ENCODE measurements at places on chromosomes 7 and 10.

DNA sequence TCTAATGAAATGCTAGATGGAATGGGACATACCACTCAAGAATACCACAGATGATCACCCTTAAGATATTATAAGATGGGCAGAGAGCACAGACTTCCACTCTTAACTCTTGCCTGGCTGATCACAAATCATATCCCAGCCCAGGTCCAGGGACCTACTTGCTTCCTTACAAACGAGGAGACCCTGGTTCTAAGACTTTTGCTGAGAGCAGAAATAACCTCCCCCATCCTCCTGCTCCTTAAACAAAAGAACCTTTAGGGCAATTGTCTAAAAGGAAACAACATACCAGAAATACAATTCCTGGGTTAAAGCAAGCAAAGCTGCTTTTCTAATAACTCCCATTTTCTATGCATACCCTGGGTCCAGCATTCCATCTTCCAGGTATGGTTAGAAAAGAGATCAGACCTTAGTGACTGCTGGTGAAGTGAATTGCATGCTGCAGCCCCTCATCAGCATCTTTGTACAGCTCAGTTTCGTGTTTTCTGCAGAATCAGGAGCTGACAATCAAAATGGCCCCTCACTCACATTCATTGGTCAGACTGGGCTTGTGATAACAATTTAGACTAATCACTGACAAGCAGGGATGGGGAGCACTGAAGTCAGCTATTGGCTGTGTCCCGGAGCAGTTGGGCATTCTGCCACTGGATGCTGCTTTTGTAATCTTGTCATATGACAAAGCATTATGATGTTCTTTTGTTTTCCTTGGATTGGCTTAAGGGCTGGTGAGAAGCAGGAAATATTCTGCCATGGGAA, 14.6 kb downstream of the IFIT3 start:
- DNase-seq = peak; percentile 62

GRCh38 chr7:15174485-15174884, 271.9 kb upstream of the DGKB start:
- no peak for DNase-seq

DNA sequence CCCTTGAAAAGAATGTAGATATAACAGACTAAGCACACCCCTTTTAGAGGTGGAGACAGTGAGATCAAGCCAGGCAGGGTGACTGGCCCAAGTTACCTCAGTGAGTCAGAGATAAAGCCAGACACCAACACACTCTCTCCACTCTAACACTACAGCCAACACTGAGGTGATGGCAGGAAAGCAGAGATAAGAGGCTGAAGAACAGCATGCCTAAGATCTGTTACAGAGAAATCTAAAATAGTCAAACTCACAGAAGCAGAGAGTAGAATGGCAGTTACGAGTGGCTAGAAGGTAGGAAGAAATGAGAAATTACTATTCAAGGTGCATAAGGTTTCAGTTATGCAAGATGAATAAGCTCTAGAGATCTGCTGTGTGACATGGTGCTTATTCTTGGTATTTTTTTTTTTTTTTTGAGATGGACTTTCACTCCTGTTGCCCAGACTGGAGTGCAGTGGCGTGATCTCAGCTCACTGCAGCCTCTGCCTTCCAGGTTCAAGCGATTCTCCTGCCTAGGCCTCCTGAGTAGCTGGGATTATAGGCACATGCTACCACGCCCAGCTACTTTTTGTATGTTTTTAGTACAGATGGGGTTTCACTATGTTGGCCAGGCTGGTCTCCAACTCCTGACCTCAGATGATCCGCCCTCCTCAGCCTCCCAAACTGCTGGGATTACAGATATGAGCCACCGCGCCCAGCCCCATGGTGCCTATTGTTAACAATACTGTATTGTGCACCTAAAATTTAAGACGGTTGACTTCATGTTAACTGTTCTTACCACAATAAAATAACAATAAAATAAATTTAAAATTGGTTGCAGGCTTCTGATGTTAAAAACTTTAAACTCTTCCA, 28.7 kb downstream of the ICA1 start:
- no peak for DNase-seq

DNA sequence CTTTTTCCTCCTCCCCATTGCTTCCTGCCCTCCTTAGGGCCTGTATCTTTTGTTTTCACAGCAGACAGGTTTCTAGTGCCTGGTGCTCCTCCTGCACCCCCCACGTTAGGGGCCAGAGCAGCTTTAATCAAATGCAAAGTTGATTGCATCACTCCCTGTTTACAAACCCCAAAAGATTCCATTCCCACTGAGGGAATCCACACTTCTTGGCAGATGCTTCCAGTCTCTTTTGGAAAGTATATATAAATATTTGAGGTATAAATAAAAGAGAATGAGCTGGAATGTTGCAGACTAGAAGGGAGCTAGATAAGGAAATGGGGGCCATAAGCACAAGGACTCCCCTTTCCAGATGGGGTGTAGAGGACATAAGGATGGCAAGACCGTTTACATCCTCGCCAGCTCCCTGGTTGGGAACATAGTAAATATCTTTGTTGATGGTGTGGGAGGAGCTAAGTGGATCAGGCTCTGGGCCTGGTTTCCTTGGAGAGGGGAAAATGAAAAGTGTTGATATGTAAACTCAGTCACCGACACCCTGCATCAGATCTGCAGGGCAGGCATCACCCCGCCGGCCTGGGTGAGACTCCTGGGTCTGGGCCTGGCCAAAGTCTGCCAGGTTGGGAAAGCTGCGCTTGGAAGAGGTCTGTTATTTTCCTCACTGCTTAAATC, 6.2 kb downstream of the RARRES2 start:
- peak; percentile 69 for DNase-seq

GRCh38 chr7:156954941-156955340, 5.4 kb downstream of the NOM1 start:
- no peak for DNase-seq

DNA sequence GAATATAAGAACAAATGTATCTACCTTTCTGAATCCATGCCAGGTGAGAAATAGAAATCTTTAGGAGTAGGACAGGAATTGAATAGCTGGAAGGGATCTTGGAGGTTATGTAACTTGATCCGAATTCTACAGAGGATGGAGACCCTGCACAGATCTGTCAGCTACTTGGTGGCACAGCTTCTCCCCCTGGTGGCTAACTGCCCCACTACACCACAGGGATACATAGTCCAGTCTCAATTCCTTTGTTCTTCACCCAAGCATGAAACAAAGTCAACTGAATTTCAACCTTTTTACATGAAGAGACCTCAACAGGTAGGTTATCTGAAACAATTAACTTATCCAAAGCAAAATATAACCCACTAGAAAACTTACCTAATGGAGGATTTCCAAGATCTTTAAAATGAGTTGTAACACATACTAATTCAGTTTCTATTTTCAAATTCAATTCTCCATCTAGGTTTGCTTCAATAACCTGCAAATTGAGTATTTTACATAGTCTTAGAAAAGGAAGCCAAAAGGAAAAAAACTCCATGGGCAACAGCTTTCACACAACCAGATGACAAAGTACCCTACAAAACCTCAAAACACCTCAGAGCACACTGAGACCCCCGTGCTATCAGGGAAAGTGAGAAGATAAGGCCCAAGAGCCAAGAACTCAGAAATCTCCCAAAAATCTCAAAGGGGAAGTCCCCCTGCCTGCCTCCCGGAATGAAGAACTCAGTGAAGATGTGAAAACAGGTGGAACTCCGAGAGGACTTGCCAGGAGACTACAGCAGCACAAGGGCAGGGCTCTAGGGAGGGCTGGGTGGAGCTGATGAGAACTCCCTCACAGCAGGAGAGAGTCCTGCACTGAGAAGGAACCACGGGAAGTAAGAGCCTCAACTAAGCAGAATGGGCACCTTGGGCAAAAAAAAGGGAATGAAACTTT, 10.3 kb downstream of the HUS1 start:
- DNase-seq = peak; percentile 67

DNA sequence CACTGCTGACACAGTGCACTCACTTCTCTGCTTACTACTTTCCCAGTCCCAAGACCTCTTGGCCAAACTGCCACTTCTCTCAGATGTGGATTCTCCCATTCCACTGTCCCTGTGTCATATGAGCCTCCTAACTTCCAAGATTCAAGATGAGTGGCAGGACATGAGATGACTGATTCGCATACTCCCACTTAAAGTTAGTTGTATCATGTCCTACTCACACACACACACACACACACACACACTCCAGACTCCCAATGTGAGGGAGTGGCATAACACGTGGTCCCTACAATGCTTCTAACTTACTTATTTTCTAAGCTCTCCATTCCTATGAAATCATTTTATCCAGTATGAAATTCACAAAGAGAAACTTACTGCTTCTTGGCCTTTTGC, 67.0 kb upstream of the CAV2 start:
- no peak for DNase-seq

- DNase-seq = no peak
Observed at GRCh38 chr7:18123508-18124239, 96.0 kb upstream of the PRPS1L1 start.

DNA sequence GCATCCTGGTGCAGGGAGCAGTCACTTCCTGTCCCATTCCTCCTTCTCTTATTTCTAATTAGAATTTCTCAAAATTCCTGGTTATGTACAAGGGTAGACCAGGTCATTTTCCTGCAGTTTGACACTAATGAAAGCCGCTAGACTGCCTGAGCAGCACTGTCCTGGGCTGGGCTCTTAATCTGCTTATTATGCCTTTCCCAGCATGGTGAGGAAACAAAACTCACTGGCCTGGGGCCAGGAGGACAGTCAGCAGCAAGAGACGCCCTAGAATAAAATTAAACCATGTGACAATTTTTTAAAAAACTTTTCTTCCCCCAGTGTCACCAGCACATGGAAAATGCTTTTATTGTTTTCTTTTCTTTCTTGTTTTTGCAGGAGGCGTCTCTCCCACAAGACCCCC, 647.5 kb downstream of the TYW1 start:
- DNase-seq = no peak

- DNase-seq = no peak
Observed at GRCh38 chr10:114478281-114478680, 74.0 kb upstream of the AFAP1L2 start.

GRCh38 chr10:85648279-85648754, 718.3 kb downstream of the GRID1 start:
- DNase-seq = no peak

DNA sequence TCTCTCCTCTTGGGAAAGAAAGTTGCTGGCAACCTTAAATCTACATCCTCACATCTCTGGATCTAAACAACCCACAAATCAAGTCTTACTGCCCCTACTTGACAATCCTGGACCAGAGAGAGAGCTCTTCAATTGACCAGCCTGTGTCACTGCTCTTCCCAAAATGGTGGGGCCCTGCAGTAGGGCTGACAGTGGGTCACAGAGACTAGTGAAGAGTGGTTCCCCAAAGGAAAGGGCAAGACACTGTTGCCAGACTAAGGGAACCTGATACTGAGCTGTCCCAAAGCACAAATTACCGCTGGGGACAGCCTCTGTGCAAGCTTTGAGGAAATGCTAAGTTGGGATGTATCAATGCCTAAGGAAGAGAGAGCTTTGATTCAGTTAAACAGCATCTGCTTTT, 4.5 kb upstream of the GPRIN2 start:
- no peak for DNase-seq

- no peak for DNase-seq
Observed at GRCh38 chr10:119466076-119466475, 76.4 kb downstream of the RGS10 start.

- DNase-seq = no peak
Observed at GRCh38 chr7:134589491-134589941, 40.6 kb downstream of the AKR1B15 start.

DNA sequence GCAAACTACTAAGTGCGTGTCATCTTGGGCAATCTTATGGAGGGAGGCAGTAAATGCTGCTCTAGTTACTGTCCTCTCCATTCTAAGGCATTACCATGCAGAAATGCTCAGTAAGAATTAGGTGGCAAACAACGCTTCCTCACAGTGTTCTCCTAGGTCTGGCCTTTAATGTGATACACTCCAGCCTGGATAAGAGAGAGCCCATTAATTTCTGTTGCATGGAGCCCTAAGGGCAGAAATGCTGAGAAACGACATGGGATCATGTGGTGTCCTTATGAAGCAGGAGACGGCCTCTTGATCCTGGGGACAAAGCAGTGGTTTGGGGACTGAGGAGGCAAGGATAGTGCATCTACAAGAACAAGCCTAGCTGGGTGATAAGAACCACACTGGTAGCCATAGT, 44.0 kb downstream of the SLC25A13 start:
- no peak for DNase-seq

- DNase-seq = no peak
Observed at GRCh38 chr7:96921231-96921630, 84.1 kb upstream of the DLX6 start.

- DNase-seq = no peak
Observed at GRCh38 chr7:151408839-151409666, 785 bp downstream of the WDR86 start.

DNA sequence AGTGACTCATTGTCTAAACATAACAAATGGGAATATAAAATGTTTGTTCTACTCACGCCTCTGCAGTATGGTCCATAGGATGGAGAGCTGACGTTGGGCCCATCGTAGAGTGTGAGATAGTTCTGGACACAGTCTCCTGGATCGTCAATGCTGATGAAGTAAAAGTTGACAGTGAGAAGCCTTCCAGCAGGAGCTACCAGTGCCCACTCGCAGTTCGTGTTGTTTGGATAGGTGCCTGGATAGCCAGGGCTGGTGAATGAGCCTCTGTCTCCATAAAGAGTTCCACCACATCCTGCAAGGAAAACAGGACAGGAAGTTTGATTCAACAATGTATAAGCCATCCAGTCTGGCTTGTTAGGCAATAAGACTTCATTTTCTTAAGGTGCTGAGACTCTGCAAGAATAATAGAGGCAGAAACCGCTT, 79.6 kb downstream of the OR13A1 start:
- no peak for DNase-seq

DNA sequence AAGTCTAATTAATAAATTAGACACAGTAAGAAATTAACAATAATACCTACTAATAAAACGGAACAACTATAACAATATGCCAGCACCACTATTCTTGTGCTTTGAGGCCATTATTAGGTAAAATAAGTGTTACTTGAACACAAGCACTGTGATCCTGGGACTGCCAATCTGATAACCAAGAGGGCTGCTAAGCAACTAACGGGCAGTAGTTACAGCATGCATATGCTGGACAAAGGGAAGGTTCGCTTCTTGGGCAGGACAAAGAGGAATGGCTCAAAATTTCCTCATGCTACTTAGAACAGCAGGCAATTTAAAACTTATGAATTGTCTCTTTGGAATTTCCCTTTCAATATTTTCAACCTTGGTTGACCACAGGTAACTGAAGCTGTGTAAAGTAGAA, 718.6 kb downstream of the SORCS3 start:
- DNase-seq = no peak

All from fibroblast of skin of abdomen (primary cell).